Activated T-helper 1 cell treated with anti-CD3 and anti-CD28 coated beads, Interleukin-2, amount 50 U/mL, for 16 hours (primary cell): ENCODE measurements at places on chromosomes 6 and 20.

- DNase-seq = no peak
These were observed 121.6 kb downstream of the SLC16A10 start for GRCh38 chr6:111208933-111209332.

DNA sequence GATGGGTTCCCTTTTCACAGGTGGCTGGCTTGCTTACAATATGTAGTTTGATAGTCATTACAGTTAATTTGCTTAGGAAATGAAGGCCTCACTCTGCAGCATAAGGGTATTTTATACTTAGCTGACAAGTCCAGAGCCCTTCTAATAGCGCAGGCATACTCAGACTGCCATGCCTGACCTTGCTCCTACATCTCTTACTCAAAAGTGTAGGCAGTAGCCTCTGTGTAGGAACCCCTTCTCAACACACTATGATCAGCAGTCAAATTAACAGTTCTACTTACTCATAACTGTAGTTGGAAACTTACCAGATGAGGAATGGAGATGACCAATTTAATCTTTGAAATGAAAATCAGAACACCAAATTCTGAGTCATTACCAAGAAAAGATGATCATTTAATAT is 373.5 kb downstream of the TBC1D32 start:
- DNase-seq = no peak

DNA sequence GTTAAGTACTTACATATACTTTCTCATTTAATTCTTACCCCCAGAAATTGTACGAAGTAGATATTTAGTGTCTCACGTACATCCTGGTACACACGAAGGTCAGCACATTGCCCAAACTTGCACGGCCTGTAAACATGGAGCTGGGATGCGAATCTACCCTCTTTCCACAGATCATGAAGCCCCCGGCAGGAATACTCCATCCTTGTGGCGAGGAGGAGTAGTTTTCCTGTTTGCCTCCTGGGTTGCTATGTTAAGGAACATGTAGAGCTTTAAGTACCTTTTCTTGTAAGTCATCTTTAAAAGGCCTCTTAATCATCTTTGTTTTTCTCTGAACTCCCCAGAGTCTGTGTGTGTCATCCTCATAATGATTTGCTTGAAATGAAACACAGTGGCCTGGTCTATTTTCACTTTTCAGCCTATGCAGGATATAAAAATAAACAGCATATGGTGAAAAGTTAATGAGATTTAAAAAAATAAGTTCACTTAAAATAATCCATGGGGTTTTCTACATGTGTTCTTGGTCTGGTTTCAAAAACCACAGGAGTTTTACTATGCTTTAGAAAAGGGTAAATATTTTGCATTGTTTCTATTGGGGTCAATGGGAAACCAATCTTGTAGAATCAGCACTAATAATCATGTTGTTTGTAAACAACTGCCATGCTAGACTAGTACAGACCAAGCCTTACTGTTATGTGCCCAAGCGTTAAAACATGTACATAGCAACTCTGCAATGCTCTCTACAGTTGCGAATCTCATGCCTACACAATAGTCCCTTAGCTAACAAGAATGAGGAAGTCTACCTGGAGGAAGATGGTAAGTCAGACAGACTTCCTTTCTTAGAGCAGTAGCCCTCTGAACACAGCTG is 9.3 kb upstream of the ARID1B start:
- DNase-seq = no peak

DNA sequence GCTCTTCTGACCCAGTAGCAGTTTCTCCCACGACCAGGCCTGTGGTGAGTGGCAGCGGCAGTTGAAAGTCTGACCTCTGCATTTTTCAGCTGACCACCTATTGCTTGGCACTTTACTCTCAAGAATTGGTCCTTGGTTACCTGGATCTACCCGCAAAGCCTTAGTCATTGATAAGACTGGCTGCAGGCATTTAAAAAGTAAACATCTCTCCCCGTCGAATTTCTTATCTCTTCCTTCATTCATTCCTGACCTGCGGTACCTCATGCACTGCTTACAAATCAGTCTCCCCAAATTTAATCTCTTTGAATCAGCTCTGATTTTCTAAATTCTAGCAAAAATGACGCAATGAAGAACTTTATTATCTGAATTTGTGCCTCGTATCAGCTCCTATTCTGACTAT is 26.1 kb upstream of the IPCEF1 start:
- DNase-seq = no peak

GRCh38 chr6:25277857-25278256 is 1.3 kb upstream of the CARMIL1 start:
- DNase-seq = no peak
